Stromal cell of bone marrow (primary cell): ENCODE measurements at places on chromosomes 6 and 20.

GRCh38 chr6:155080881-155081845 lies 86.0 kb downstream of the TIAM2 start:
- no peak for DNase-seq

GRCh38 chr20:16107172-16107870 lies 465.9 kb downstream of the KIF16B start:
- DNase-seq = no peak

GRCh38 chr6:34155471-34156300 lies 9.8 kb upstream of the GRM4 start:
- no peak for DNase-seq

GRCh38 chr6:146357578-146358430 lies 185.8 kb upstream of the RAB32 start:
- peak; percentile 81 for DNase-seq

GRCh38 chr20:48259456-48259855 lies 474.2 kb upstream of the SULF2 start:
- DNase-seq = no peak

DNA sequence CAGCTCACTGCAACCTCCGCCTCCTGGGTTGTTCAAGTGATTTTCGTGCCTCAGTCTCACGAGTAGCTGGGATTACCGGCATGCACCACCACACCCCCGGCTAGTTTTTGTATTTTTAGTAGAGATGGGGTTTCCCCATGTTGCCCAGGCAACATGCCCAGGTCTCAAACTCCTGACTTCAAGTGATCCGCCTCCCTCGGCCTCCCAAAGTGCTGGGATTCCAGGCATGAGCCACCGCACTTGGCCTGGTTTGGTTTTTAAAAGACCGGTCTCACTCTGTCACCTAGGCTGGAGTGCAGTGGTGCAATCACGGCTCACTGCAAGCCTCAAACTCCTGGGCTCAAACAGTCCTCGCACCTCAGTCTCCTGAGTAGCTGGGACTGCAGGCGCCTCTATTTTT lies 40.1 kb downstream of the VSTM2L start:
- DNase-seq = no peak

DNA sequence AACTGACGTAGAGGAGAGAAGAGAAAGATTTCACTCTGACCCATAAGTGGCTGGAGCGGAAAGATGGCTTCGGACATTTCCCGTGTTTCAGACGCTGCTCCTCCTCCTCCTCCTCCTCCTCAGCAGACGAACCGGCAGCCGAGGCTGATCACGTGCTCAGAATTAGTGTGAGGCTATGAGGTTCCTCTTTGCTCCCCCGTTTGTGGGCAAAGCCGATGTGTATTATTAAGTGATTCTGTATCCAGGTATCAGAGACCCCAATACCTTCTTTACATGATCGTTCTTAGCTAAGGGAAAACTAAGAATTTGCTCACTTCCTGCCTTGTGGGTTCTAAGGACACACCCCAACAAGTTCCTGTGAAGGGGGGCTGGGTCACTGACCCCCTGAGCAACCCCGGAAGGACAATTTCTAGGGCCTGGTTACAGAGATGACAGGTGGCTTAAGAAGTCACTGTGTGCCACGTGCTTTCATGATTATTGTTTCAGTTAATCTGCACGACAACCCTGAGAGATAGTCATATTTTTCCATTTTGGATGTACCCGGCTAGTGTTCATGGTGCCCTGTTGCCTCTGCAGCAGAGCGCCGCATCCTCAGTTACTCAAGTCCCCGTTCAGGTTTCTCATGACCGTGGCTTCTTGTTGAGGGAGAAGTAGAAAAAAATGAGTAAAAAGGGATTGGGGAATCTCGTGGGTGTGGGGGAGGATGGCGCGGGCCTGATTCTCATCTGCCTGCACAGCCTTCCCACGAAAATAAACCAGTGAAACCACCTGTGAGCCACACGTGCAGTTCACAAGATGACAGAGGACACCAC lies 671.8 kb downstream of the QKI start:
- no peak for DNase-seq

- no peak for DNase-seq
These were observed 128.7 kb upstream of the CST7 start for GRCh38 chr20:24820345-24820744.

- DNase-seq = no peak
These were observed 891 bp downstream of the RSPO3 start for GRCh38 chr6:127119102-127120022.

- no peak for DNase-seq
These were observed 68.7 kb upstream of the PRDM1 start for GRCh38 chr6:106017454-106017853.

DNA sequence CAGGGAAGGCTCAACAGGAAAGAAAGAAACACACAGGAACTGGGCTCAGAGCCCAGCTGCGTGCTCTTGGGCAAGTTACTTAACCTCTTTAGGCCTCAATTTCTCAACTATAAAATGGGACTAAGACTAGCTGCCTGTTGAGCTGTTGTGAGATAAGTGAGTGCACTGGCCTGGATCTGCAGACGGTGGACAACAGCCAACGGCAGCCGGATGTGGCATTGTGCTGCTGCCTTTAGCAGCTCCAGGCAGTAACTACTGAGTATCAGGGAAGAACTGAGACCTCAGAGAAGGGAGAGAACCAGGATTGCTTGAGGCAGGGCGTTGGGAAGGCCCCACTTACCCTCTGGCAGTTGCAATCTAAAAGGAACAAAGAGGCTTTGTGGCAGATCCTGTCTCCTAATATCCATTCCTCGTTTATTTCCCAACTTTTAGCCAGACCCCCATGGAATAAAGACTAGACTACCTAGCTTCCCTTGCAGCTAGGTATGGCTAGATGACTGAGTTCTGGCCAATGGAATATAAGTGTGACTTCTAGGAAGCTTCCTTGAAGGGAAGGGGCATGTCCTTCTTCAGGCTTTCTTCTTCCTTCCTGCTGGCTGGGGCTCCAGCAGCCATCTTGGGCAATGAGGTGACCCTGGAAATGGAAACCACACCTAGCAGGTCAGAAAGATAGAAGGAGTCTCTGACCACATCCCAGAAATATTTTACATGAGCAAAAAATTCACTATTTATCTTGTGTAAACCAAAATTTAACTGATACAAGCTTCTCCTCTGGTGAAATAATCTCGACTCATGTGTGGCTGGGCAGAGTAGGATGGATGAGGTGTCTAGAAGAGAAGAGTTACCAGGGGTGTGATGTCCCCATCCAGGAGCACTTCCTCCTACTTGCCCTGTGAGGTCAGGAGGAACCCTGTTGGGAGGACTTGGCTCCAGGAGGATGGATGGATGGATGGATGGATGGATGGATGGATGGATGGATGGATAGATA lies 67.6 kb downstream of the MRPL14 start:
- DNase-seq = peak; percentile 68

GRCh38 chr6:14079433-14079832 lies 38.1 kb upstream of the CD83 start:
- peak; percentile 43 for DNase-seq

- no peak for DNase-seq
These were observed 162.0 kb downstream of the FAXC start for GRCh38 chr6:99187429-99187828.

GRCh38 chr20:39623584-39624234 lies 661.6 kb downstream of the DHX35 start:
- peak; percentile 54 for DNase-seq

DNA sequence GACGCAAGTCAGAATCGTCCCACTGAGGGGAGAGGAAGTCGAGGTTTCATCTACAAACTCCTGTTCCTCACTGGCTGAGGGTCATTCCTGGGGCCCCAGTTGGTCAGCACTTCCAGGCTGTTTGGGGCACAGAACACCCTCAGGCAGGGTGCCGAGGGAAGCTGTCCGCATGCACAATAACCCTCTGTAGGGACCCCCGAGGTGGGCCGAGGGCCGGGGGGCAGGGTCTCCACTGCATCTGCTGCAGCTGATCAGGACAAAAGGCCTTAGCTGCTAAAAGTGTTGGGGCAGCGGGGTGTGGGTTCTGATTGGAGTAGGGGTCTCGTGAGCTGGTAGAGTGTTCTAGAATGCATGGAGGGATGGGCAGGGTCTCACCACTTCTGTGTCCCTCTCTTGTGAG lies 125.1 kb downstream of the TOX2 start:
- DNase-seq = no peak

- DNase-seq = no peak
These were observed 27.1 kb downstream of the AGPAT4 start for GRCh38 chr6:161246725-161247124.

DNA sequence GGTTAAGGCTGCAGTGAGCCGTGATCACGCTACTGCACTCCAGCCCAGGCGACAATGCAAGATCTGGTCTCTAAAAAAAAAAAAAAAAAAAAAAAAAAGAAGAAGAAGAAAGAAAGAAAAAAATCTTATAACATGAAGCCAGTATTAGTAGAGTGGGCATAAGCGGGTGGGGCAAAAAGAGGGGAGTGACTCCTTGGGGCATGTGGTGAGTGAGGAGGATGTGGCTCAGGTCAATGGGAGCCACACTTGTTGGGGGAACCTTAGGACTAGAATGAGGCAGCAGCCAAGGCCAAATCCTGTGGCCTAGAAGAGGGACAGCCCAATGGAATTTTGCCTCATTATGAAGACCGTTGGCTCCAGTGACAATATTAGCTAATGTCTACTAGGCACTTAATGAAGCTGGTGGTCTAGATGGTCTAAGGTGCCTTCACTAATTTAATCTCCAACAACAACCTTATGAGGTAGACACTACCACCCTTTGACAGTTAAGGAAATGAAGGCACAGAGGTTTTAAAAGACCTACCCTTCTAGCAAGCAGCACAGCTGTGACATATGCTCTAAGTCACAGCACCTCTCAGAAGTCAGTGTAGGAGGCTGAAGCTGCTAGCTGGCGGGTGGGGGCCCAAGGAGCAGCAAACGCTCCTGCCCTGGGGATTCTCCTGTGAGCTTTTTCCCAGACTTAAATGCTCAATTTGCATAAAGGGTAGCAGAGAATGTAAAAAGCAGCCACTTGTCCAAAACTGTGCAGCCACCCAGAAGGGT lies 23.6 kb upstream of the ARMC12 start:
- DNase-seq = no peak

GRCh38 chr6:3318821-3319540 lies 60.2 kb downstream of the PSMG4 start:
- no peak for DNase-seq

- no peak for DNase-seq
These were observed 234.9 kb downstream of the ERMARD start for GRCh38 chr6:169986171-169986847.

DNA sequence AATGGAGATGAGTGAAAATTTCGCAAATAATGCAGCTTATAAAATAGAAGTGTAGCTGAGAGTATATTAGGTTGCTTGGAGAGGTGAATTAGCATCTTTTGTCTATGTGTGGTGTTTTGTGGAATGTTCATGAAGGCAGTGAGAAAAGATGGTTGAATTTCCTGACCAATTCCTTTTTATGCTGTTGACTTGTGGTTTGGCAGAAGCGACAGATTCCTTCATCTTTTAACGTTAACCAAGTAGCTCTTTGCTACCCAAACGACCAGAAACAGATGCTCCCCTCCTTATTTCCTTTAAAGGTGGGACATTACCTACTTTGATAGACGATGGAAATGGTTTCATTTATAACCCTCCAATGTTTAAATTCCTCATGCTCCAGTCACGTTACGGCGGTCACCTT lies 390.5 kb downstream of the QKI start:
- DNase-seq = no peak
